Fibroblast of skin of back (primary cell): ENCODE measurements at places on chromosomes 13 and 19.

DNA sequence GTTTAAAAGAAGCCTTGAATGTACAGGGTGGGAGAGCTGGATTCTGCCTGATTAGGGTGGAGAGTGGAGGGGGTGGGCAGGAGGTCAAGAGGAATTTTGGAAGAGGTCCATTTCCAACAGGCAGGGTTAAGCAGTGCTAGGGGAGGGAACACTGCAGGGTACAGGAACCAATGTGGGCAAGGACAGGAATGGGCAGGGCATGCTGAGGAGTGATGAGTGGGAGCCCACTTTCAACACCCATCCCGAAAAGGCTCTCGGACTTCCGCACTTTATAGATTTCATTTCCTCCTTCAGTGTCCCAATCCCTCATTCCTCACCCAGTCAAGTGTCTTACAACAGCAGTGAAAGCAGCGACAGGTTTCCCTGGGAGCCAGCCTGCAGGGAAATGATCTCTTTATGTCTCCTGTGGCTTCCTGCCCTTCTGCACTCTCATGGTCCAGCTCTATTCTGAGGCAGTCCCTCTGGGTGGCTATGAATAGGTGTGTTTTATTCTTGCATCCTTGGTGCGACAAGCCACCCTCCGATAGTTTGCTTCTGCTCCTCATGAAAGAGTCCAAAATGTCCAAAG, 50.5 kb upstream of the ZNF507 start:
- no peak for DNase-seq

DNA sequence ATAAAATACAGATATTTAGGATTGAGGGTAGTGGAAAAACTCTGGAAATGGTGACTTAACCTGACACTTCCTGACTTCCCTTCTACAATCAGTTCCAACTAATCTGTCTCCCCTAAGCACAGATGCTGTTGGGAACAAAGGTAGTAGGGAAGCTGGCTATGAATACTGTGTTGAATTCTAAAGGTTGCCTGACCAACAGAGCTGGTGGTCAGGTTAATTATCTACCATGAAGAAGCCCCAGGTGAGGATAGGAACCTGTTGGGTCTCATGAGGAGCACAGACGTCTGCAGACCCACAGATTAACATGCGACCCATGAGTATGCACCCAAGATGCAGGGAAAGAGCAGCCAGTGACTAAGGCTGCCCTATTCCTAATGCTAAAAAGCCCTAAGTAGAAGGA, 172.3 kb downstream of the DIAPH3 start:
- no peak for DNase-seq

GRCh38 chr13:58994077-58994476, 1169.7 kb downstream of the DIAPH3 start:
- DNase-seq = no peak

DNA sequence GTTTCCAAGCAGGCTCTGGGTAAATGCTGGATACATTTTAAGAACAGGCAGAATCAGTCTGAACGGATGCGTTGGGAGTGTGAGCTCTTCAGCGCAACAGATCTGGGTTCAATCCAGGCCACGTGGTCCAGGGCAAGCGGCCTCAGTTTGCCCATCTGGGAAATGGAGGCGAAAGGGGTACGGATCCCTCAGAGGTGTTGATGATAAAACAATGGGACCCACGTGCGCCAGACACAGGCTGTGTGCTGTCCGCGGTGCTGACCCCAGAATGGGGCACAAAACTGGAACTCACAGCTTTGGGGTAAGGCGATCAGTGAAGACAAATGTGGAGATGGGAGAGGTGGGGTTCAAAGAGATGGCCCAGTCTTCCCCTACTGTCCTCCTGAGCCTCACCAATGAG, 13.1 kb upstream of the PDE4C start:
- no peak for DNase-seq

GRCh38 chr19:28420811-28421550, 792.0 kb downstream of the UQCRFS1 start:
- no peak for DNase-seq

DNA sequence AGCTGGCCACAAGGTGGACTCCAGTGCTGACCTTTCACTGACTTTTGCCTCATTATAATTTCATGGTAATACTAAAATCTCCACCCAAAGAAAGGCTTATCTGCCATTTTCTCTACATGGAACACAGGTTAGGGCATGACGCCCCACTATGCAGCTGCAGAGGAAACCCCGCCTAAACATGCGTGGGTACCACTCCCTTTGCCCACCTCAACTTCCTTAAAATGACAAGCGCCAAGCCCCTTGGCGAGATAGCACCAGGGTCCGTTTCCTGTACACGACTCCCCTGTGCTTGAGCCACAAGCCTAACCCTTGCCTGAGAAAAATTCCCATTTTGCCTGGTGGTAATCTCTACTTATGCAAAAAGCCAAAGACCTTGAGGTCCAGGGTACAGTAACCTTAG, 36.0 kb upstream of the PABPC3 start:
- DNase-seq = no peak

DNA sequence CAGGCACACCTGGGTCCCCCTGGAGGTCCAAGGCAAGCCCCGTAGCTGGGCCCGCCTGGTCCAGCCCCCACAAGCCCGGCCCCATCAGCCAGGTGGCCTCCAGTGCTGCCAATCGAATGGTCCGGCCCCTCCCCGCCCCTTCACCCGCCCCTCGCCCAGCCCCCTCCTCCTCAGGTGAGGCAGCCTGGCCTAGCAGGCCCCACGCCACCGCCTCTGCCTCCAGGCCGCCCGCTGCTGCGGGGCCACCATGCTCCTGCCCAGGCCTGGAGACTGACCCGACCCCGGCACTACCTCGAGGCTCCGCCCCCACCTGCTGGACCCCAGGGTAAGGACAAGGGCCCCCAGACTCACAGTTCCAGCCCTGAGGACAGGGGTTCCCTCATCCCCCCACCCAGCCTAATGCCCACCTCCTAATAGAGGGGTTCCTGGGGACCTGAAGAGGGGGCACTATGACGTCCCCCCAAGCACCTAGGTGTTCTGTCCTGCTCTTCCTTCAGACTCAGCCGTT, at the start of gene HPN:
HPN (plus strand) TSS at position 174 of the 508 bp plus-strand sequence. CDS start 786 bp downstream, outside the sequence.
- DNase-seq = no peak

GRCh38 chr13:98207416-98207815, 30.3 kb upstream of the RNF113B start:
- DNase-seq = peak; percentile 63

GRCh38 chr13:39259371-39260140, 221.3 kb downstream of the NHLRC3 start:
- peak; percentile 63 for DNase-seq

GRCh38 chr13:110442930-110443621, 118.4 kb downstream of the RAB20 start:
- DNase-seq = peak; percentile 85

DNA sequence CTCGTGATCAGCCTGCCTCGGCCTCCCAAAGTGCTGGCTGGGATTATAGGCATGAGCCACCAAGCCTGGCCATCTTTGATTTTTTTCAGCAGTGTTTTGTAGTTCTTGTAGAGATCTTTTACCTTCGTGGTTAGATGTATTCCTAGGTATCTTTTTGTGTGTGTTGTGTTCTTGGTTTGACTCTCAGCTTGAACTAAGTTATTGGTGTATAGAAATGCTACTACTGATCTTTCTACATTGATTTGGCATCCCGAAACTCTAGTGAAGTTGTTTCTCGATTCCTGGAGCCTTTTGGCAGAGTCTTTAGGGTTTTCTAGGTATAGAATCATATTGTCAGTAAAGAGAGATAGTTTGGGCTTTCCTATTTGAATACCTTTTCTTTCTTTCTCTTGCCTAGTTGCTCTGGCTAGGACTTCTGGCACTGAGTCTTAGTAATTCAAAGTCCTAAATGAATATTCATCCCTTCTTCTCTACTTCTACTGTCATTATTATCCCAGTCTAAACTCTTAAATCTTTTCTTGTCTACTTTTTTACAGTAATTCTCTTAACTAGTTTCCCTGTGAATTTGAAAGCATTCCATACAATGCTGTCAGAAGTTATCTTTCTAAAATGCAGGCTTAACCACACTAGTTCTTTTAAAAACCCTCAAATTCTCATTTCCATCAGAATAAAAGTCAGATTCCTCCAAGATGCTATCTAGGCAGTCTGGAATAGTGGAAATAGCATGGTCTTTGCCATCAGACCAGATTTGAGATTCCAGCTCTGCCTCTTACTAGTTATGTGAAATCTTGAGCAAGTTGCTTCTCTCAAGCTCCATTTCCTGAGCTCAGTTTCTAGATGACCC, 7.0 kb downstream of the GPR18 start:
- DNase-seq = no peak

DNA sequence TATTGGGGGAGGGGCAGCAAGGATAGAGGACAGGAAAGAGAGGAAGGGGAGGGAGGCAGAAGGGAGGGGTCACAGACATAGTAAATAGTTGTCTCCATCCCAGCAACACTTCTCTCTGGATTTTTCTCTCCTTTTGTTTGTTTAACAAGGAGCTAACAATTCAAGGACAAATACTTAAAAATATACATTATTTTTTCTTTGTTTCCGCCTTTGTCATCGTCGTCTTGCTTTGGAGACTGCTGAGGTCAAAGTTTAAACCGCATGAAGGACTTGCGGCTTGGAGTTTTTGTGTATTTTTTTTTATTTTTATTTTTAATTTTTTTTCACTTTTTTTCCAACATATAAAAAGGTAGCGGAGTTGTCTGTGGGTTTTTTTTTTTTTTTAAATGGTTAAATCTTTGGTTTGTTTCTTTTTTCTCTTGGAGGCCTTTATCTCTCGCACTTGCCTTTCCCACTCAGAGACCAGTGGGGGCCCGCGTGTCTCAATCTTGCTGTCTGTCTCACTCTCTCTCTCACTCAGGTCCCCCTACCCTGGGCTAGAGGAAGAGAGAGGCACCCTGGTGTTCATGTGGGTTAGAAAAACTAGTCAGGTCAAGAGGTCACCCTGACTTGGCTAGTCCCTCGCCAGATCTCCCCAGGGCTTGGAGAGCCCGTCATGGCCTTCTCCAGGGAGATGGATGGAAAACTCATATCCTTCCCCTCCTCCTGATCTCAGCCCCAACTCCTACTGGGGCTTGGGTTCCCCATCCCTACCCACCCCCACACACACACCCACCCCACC, 11.0 kb downstream of the ZNF574 start:
- no peak for DNase-seq

GRCh38 chr13:29543230-29544215, 52.0 kb downstream of the SLC7A1 start:
- DNase-seq = peak; percentile 77

GRCh38 chr19:10555610-10555973, 10.2 kb downstream of the KRI1 start:
- no peak for DNase-seq

DNA sequence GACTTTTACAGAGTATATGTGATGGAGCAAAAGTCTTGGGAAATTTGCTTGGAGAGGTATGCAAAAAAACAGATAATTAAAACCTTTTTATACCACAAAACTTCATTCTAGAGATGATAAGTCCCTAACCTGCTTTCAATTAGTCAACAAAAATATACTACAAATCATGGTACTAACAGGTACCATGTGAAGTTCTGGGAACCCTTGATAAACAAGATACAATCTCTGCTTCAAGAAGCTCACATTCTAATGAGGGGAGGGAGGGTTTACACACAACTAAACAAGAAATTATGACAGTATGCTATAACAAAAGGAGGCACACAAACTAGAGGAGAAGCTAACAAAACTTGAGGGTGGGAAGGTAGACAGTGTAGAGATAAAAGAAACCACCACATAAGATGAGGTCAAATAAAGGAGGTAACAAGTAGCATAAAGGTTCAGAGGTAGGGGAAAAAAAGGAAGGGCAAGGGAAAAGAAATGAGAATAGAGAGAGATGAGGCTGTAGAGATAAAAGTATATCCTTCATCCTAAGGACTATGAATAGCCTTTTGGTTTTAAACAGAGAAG, 91.4 kb downstream of the MYCBP2 start:
- no peak for DNase-seq

- DNase-seq = no peak
Measured at GRCh38 chr13:51995677-51996551, 15.3 kb downstream of the ATP7B start.

DNA sequence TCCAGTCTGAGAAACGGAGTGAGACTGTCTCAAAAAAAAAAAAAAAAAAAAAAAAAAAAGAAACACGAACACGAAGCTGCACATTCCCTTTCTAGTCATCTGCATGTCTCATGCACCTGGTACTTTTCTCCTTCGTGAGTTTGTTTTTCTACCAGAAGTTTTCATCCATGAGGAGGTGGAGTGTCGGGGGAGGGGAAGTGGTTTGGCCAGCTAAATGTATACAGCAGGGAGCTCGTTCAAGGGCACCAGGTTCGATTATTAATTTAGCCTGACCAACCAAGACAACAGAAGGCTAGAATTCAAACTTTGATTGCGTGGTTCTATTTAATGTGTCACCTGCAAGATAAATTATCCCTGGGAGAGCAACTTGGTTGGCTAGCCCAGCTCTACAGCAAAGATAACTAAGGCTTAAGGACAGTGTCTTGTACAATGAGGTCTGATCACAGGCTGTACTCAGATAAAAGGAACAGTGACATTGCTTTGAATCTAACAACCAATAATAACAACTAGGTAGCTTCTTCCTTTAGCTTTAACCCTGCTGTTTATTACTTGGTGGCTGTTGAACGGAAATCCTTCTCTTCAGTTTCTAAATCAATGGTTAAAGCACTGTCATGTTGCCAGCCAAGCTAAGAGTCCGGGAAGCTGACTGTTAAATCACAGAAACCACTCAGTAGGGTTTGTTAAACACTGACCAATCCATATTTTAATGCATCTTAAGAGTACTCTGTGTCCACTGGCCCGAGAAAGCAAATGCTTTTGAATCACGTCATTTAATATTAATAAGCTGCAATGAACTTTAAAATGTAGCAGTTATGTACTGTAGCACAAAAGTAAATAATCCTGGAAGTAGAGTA, 98.4 kb upstream of the STARD13 start:
- no peak for DNase-seq

GRCh38 chr13:27298849-27299248, 28.2 kb downstream of the RASL11A start:
- no peak for DNase-seq

DNA sequence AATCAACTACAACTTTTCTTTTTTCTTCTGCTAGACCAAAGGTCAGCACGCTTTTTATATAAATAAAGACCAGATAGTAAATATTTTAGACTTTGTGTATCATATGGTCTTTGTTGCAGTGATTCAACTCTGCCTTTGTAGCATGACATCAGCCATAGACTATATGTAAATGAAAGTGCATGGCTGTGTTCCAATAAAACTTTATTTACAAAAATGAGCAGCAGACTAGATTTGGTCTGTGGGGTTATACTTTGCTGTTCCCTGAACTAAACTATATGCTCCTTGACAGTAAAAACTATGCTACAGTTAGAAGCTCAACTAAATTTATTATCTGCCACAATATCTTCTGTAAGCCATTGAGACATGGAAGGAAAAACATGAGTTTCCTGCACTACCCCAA, 100.0 kb downstream of the RNASEH2B start:
- no peak for DNase-seq
